ENCODE measurements at places on chromosomes 2 and 18. TPM values are rescaled to one million over a fixed set of nuclear protein-coding genes. Genes with fewer than 3 reads are reported as not detected.
A peak's percentile ranks its signal among the peaks of the same experiment; 100 is the strongest.

Gene CRACDL
- total RNA-seq, result 7.5 TPM

Gene CERS6
- 8.3 TPM for total RNA-seq

Gene BCL2
- total RNA-seq, result 25.4 TPM

Gene PKDCC
- 258 TPM for total RNA-seq

Gene KIAA2012
- total RNA-seq, result not detected

Gene SCYGR4
- total RNA-seq, result not detected

- H3K27ac ChIP-seq, result peak overlapping the region; percentile 61
- peak overlapping the region; percentile 82 for H3K4me3 ChIP-seq
- peaks cover 4% of the 10 kb centered on the region for H3K4me1 ChIP-seq
- DNase-seq, result no peak
Measured at GRCh38 chr2:37671816-37672103, 318 bp upstream of the CDC42EP3 start.

- H3K4me1 ChIP-seq, result no peaks in the 10 kb centered on the region
- DNase-seq, result no peak
- no peak overlapping the region for H3K27ac ChIP-seq
- no peak overlapping the region for H3K4me3 ChIP-seq
- H3K36me3 ChIP-seq, result no peaks in the 10 kb centered on the region
- H3K27me3 ChIP-seq, result no peaks in the 10 kb centered on the region
Measured at GRCh38 chr2:126796931-126797621, 101.6 kb upstream of the TEX51 start.

DNA sequence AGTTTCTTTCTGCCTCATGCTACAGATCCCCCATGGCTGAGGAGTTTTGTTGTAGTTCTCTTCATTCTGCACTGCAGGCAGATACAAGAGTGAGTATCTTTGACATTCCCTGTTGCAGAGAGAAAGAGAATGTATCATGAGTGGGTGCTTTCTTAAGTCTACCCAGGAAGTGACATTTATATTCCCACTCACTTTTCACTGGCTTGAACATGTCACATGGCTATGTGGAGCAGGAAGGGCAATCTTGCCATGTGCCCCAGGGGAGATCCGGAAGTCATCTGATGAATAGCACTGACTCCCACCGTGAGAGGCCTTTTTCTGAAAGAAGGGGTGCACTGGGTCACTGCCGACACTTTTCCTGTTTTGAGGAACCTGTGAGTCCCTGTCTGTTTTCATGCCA, 66.4 kb upstream of the BOD1L2 start:
- H3K4me1 ChIP-seq, result no peaks in the 10 kb centered on the region
- H3K27me3 ChIP-seq, result no peaks in the 10 kb centered on the region
- DNase-seq, result no peak

DNA sequence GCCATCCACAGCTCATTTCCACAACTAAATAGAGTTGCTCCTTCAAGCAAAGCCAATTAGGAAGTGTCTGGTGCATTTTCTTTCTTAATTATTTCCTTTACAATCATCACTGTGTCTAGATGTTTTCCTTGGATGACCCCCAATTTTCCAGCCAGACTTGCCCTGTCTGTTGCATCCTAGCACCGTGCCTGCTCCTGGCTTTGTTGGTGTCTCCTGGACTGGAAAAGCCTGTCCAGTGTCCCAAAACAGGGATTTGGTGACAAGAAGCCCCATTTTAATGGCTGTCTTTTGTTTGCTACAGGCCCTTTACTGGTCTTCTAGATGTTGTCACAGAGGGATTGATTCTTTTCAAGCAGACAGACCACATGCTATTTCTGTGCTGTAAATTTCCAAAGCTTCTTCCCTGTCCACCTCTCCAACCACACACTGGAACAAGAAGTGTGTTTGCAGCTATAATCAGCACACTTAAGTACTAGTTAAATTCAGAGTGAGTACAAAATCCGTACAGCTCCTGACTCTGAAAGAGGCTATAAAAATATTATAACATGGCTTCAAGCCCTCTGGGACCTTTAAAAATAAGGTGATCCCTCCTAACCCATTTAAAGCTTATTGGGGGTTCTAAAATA, 38.4 kb downstream of the RNF144A start:
- no peaks in the 10 kb centered on the region for H3K4me1 ChIP-seq
- H3K4me3 ChIP-seq, result no peak overlapping the region
- no peaks in the 10 kb centered on the region for H3K27me3 ChIP-seq
- H3K27ac ChIP-seq, result no peak overlapping the region

DNA sequence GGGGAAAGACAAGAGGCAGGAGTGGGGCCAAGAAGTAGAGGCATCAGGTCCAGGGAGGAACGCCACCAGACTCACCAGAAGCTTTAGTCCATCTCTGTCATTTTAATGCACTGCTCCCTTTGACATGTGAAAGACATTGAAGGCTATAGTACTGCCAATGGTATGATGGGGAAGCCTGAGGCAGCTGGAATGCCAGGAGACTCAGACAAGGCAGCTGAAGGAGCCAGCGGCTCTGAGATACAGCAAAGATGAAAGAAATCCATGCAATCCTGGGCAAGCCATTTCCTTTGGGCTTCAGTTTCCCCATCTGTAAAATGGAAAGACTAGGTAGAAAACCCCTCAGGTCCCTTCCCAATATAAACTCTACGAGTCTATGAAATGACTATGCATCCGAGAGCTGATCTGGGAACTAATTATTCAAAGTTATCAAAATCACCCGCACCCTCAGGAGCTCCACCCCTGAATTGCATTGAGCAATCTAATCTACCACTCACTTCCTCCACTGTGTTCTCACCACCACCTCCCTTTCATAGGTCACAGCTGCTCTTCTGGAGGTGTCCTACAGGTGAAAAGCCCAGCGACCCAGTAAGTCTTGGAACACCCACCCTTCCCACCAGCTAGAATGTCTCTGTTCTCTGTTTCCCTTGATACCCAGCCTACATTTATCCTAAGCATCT, 3.1 kb downstream of the CXCR2 start:
- no peaks in the 10 kb centered on the region for H3K4me1 ChIP-seq
- H3K4me3 ChIP-seq, result no peak overlapping the region
- H3K36me3 ChIP-seq, result no peaks in the 10 kb centered on the region
- DNase-seq, result no peak

DNA sequence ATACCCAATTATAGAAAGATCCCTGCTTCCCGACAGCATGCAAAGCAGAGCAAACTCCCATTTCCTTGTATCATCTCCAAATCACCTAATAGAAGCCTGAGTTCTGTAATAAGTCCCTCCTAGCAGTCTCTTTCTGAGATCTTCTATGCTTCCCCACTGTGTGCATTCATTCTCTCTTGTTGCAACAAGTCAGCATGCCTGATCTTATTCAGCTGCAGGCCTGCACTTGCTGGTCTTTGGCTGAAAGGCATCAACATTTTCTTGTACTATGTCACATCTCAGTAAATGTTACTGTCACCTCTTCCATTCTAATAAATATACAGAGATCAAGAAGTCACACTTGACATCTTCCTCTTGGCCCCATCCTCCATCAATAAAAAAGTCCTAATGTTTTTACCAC, 449.9 kb upstream of the MEX3C start:
- H3K36me3 ChIP-seq, result no peaks in the 10 kb centered on the region
- no peaks in the 10 kb centered on the region for H3K4me1 ChIP-seq
- no peak overlapping the region for H3K27ac ChIP-seq
- no peaks in the 10 kb centered on the region for H3K27me3 ChIP-seq
- no peak overlapping the region for H3K4me3 ChIP-seq

GRCh38 chr2:29021886-29022285, 40.8 kb downstream of the TOGARAM2 start:
- no peak overlapping the region for H3K27ac ChIP-seq
- no peaks in the 10 kb centered on the region for H3K27me3 ChIP-seq
- H3K4me1 ChIP-seq, result no peaks in the 10 kb centered on the region

GRCh38 chr18:27649621-27650020, 464.5 kb upstream of the CHST9 start:
- no peak overlapping the region for H3K27ac ChIP-seq
- no peaks in the 10 kb centered on the region for H3K27me3 ChIP-seq
- no peak for DNase-seq
- no peaks in the 10 kb centered on the region for H3K36me3 ChIP-seq
- H3K4me3 ChIP-seq, result no peak overlapping the region

DNA sequence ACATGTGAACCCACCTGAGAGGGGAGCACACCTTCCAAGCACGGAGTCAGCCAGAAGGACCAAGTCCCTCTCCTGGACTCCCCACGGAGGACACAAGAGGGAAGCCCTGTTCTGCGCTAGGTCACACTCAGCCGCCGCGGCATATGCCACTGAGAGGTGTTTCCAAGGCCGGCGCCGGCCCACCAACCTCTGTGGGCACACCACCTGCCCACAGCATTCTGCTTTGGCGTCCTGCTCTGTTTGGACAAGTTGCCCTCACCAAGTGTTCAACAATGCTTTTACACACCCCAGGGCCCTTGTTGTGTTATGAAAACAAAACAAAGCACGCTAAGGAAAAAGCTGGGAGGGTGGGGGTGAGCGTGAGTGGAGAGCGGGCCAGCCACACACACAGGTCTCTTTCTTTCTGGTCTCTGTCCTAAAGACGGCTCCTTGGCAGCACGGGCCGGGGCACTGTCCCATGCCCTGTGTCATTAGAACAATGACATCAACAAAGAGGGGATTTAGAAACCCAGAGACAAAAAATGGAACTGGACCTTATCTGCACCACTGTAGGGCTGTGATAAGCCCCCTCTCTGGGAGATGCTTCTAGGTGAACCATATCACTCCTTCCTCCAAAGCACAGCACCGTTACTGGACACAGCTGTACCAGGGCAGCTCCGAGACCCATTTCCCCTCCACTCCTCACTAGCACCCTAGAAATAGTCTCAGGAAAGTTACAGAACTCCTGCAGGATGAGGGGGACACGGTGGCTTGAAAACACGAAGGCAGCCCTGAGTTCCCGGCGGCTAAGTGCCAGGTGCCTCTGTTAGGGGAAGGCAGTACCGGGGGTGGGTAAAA, 17.0 kb downstream of the SMAD7 start:
- no peak overlapping the region for H3K4me3 ChIP-seq
- no peaks in the 10 kb centered on the region for H3K36me3 ChIP-seq
- DNase-seq, result no peak

DNA sequence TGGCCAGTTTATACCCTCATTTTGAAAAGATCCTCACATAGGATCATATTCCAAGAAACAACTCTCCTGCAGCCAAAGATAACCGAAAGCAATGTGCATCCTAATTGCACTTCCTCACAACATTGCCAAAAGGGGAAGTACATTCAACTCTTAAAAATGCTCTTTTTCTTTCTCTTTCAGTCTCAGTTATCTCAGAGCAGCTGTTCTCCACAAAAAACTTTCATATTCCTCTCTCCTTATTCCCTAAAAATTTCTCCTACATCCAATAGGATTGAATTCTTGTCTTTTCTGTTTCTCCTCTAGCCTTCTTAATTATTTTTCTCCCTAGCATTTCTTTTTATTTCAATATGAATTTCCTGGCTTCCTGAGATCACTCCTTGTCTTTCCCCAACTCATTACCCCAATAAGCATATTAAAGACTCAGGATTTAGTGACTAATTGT, 7.4 kb upstream of the VRK2 start:
- H3K27ac ChIP-seq, result no peak overlapping the region
- DNase-seq, result no peak
- H3K27me3 ChIP-seq, result no peaks in the 10 kb centered on the region
- no peaks in the 10 kb centered on the region for H3K36me3 ChIP-seq
- no peak overlapping the region for H3K4me3 ChIP-seq

DNA sequence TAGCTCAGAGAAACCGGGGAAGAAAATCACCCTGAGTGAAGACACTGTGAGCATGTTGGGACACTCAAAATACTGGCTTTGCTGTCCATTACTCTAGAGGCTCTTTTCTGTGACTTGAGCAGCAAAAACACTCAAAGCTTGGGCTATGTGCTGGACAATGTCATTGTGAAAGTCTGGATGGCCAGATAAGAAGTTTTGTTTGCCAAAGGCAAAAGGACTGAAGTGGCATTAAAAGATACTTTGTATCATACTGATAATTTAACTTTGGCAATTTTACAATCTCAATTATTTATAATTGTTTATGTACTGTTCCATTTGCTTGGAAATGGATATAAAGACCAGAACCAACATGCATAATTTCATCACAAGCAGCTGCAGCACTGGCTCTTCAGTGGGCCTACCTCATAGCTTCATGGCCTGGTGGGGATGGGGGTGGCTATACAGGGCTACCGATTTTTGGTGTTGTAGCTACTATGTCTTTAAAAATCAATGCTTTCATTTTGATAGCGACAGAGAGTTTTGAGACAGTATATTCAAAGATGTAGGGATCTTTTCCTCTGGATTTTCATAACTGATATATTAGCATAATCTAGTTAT, 51.1 kb downstream of the RBKS start:
- no peak overlapping the region for H3K4me3 ChIP-seq
- H3K36me3 ChIP-seq, result no peaks in the 10 kb centered on the region
- H3K27me3 ChIP-seq, result no peaks in the 10 kb centered on the region
- no peaks in the 10 kb centered on the region for H3K4me1 ChIP-seq

- peak; percentile 62 for DNase-seq
- H3K27ac ChIP-seq, result no peak overlapping the region
- no peaks in the 10 kb centered on the region for H3K4me1 ChIP-seq
- H3K36me3 ChIP-seq, result no peaks in the 10 kb centered on the region
- H3K27me3 ChIP-seq, result no peaks in the 10 kb centered on the region
Measured at GRCh38 chr2:11129598-11130449, 25.4 kb upstream of the SLC66A3 start.

Measured in aorta (tissue), 5 donors.